ENCODE measurements at places on chromosomes 16 and 17. TPM values are rescaled to one million over a fixed set of nuclear protein-coding genes. Genes with fewer than 3 reads are reported as not detected.
A peak's percentile ranks its signal among the peaks of the same experiment; 100 is the strongest.

DNA sequence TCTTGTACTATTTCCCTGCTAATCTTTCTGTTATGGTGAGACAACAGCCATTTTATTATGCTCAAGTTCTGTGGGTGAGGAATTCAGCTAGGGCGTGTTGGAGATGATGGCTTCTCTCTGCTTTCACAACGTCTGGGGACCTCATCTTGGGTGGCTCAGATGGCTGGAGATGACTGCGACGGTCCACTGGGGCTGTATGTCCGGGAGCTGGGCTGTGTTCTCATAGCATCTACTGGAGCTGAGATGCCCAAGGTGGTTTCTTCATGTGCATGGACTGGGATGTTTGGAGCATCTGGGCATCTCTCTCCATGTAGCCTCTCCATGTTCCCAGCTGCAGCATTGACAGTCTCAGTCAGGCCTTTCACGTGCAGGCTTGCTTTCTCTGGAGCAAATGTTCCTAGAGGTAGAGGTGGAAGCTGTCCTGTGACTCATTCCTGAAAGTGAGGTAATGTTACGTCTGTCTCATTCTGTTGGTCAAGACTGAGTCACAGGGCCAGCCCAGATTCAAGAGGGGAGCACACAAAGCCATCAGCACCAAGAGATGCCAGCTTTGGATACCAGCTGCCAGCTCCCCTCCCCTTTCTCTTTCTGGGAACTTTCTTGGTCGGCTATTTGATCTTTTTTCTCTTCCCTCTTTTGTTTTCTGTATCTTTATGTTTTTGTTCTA lies 96.2 kb downstream of the RAP1GAP2 start:
- no peak for DNase-seq

GRCh38 chr16:65284626-65285025 lies 162.8 kb upstream of the CDH11 start:
- DNase-seq, result no peak

GRCh38 chr16:69520800-69521602 lies 44.8 kb upstream of the NFAT5 start:
- DNase-seq, result no peak

- no peak for DNase-seq
Measured at GRCh38 chr17:57288773-57289121, 32.4 kb downstream of the MSI2 start.

GRCh38 chr17:50180111-50180510 lies 14.3 kb downstream of the SGCA start:
- DNase-seq, result no peak

DNA sequence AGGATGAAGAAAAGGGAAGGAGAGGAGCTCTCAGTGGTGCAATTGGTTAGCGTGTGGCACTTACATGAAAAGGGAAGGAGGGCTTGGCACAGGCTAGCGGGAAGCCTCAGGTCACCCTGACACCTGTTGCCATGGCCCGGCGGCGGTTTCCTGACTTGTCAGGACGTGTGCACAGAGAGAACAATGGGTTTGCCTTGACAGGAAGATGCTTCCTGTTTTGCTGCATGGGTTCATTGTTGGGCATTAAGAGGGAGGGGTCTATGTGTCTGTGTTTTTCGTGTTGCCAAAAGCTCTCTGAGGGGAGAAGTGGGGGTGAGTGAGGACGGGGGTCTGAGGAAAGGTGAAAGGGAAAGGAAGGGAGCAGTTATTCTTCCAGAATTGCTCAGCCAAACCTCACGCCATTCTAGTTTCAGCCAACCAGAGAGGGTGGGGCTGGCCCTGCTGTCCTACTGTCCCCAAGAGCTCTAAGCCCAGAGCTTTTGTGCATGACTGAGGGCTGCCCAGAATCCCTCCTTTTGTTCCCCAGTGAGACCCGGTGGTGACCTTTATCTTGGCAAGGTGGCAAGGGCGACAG lies 17.1 kb upstream of the CCR7 start:
- DNase-seq, result no peak

GRCh38 chr16:11642765-11643116 lies 25.5 kb upstream of the SNN start:
- no peak for DNase-seq

- no peak for DNase-seq
Measured at GRCh38 chr17:39894681-39895376, 23.6 kb downstream of the GSDMB start.

DNA sequence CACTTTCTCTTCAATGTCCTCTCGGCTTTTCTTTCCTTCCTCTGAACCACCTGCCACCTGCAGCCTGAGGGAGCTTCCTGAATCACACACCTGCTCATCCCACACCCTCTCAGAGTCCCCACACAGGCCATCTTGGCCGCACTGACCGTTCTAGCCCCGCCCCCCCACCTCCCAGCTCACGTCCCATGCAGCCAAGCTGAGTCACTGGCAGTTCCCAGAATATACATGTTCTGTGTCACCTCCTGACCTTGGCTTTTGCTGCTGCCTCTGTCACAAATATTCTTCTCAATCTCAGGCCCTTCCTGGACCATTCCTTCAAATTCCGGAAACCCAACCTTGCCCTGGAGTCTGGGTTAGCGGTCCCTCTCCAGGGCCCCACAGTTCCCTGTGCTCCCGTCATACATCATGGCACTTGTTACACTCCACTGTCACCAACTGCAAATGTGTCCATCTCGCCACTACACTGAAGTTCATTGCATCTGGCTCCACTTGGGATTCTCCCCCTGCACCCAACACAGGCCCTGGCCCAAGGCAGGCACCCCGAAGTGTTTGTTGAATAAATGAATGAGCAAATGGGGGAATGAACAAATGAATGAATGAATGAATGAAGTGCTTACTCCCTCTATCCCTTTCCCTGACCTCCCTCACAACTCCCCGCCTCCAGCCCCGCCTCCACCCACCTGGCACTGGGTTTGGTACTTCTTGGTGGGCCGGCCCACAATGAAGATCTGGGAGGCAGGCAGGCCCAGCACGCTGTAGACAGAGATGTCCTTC lies 12.8 kb downstream of the PIMREG start:
- DNase-seq, result no peak

DNA sequence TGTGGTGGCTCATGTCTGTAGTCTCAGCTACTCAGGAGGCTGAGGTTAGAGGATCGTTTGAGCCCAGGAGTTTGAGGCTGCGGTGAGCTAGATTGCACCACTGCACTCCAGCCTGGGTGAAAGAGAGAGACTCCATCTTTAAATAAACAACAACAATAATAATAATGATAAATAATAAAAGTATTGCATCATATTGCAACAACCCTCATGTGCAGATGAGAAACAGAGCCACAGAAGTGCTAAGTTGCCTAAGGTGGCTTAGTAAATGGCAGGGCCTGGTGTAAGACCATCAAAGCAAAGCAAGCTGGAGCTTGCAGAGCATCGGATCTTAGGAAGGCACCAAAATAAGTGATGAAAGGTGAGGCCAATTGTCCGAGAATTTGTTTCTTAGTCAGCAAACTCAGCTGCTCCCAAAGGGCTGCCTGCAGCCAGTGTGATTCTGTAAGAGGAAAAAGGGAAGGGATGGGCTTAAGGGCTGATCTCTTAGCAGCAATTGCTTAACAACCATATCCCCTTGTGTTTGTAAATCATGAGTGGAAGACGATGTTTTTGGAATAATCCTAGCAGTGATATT lies 45.3 kb upstream of the HS3ST3A1 start:
- no peak for DNase-seq

- DNase-seq, result peak; percentile 95
Measured at GRCh38 chr17:7436556-7437368, 1.5 kb downstream of the TMEM102 start.

- no peak for DNase-seq
Measured at GRCh38 chr17:71446645-71447437, 674.0 kb upstream of the SOX9 start.

- no peak for DNase-seq
Measured at GRCh38 chr17:64974750-64975317, 55.6 kb upstream of the LRRC37A3 start.

GRCh38 chr16:1946495-1947368 lies 3.7 kb upstream of the MSRB1 start:
- peak; percentile 72 for DNase-seq

- peak; percentile 85 for DNase-seq
Measured at GRCh38 chr16:1771864-1772361, 570 bp upstream of the NME3 start.

- DNase-seq, result no peak
Measured at GRCh38 chr17:39719563-39720355, 10.6 kb downstream of the MIEN1 start.

GRCh38 chr17:15456496-15456895 lies 10.9 kb downstream of the CDRT4 start:
- DNase-seq, result no peak

DNA sequence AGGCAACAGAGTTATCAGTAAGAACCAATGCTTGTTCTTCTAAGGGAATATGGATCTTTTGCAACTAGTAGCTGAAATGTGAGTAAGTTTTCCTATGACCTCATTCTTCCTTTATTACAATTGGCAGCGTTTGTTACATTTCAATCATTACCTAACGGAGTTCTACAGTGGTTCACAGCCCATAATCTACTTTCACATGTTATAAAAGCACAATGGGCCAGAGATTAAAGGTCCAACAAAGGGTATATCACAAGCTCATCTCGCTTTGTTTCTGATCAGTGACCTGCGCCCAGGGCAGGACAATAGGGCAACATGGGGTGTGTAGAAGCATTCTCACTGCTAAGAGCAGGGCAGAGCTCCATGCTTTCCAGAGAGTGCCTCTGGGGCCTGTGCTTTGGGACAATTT lies 279.9 kb upstream of the DYNLRB2 start:
- DNase-seq, result no peak

DNA sequence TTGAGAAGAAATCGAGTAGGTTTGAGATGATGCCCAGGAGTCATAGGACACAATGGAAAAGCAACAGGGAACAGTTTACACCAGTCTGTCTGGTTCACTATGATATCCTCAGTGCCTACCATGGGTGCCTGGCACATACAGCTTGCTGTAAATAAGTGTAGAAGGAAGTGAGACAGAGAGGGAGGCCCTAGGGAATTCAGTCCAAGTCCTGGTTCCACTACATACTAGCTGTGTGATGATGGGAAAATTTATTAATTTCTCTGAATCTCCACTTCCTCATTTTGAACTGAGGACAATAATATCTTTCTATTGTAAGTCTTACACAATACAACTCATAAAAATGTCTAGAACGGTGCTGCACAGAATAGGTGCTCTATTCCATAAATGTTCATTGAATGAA lies 53.3 kb upstream of the LYRM9 start:
- no peak for DNase-seq

DNA sequence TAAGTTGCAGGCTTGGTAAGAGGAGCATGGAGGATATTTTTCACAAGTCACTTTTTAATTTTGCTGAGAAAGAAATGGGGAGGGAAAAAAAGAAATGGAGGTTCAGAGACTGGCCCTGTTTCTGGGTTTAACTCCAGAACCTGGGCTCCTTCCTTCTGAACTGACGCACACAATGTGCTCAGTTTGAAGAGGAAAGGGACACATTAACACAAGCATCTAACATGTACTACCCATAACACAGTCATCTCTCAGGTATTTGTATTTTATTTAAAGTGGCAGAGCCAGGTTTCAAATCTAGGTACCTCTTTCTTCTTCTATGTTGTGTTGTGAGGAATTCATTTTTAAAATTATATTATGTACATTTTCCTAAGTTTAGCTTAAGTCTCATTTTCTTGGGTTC lies 5.3 kb upstream of the TMEM100 start:
- no peak for DNase-seq

DNA sequence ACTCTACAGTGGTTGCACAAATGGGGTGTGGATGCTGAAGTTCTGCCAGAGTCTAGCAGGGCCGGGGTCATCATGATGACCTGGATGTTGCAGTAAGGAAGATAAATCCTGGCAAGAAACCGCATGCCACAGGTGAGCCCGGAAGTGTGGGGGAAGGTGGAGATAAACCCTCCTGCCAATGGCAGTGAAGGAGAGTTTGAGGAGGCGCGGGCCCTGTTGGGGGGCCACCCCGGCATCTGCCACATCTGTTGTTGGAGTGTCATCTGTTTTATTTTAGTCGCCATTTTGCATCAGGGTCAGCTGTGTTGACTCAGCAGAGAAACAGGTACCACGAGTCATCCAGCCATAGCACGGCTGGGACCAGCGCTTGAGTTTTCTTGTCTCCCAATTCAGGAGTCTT lies 173.8 kb upstream of the CHMP6 start:
- peak; percentile 26 for DNase-seq

- DNase-seq, result no peak
Measured at GRCh38 chr17:73098919-73099318, 6.4 kb upstream of the SLC39A11 start.

- no peak for DNase-seq
Measured at GRCh38 chr17:40671282-40671681, 6.3 kb upstream of the KRT222 start.

- no peak for DNase-seq
Measured at GRCh38 chr17:82444941-82445521, 5.5 kb downstream of the CYBC1 start.

GRCh38 chr17:82278786-82279391 lies 5.4 kb upstream of the CSNK1D start:
- DNase-seq, result peak; percentile 50

- DNase-seq, result no peak
Measured at GRCh38 chr16:14602443-14602963, 27.6 kb downstream of the PARN start.

- peak; percentile 93 for DNase-seq
Measured at GRCh38 chr17:62692721-62693431, 65.4 kb downstream of the MRC2 start.

DNA sequence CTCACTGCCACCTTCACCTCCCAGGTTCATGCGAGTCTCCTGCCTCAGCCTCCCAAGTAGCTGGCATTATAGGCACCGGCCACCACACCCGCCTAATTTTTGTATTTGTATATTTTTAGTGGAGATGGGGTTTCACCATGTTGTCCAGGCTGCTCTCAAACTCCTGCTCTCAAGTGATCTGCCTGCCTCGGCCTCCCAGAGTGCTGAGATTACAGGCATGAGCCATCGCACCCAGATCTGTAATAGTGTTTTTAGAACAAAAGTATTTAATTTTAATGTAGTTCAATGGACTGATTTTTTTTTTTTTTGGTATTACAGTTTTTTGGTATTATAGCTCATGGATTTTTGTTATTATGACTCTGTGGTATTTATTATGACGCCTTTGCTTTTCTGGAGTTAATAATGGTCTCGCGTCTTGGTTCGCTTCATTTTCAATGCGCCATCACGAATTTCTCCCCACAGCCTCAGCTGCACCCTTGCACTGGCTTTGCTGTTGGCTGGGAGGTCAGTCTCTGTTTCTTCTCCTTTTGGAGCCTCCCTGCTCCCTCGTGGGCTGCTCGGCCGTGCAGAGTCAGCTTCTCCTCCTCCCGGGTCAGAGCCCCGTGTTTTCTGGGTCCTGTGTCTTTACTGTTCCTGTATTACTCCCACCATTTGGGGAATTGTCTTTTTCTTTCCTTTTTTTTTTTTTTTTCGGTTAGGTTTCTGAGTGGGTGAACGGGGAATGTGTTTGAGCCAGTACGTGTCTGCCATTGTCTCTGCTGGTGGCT lies 27.2 kb downstream of the BAIAP2 start:
- DNase-seq, result no peak

Gene KRTAP1-4
- total RNA-seq, result not detected

Gene ZNF652
- 22.9 TPM for total RNA-seq

Gene TMIGD1
- not detected for total RNA-seq

Gene CRYBA1
- not detected for total RNA-seq

Gene CARD14
- 0.11 TPM for total RNA-seq

Gene STAT5A
- total RNA-seq, result 13.2 TPM

Gene CA10
- total RNA-seq, result 0.31 TPM

Gene BICDL2
- total RNA-seq, result 2.0 TPM

Gene PRAC1
- total RNA-seq, result 173 TPM

Gene MYH1
- not detected for total RNA-seq

Gene CDRT4
- 4.7 TPM for total RNA-seq

All from H7 (cell line).